HT-29 (cell line): ENCODE measurements at places on chromosomes 2 and 18.

GRCh38 chr2:246489-247144 is 17.2 kb downstream of the SH3YL1 start:
- peak; percentile 79 for DNase-seq

GRCh38 chr2:164777847-164778461 is 63.7 kb downstream of the COBLL1 start:
- no peak for DNase-seq

- DNase-seq: no peak
Observed at GRCh38 chr2:39948016-39948719, 169.1 kb upstream of the THUMPD2 start.

DNA sequence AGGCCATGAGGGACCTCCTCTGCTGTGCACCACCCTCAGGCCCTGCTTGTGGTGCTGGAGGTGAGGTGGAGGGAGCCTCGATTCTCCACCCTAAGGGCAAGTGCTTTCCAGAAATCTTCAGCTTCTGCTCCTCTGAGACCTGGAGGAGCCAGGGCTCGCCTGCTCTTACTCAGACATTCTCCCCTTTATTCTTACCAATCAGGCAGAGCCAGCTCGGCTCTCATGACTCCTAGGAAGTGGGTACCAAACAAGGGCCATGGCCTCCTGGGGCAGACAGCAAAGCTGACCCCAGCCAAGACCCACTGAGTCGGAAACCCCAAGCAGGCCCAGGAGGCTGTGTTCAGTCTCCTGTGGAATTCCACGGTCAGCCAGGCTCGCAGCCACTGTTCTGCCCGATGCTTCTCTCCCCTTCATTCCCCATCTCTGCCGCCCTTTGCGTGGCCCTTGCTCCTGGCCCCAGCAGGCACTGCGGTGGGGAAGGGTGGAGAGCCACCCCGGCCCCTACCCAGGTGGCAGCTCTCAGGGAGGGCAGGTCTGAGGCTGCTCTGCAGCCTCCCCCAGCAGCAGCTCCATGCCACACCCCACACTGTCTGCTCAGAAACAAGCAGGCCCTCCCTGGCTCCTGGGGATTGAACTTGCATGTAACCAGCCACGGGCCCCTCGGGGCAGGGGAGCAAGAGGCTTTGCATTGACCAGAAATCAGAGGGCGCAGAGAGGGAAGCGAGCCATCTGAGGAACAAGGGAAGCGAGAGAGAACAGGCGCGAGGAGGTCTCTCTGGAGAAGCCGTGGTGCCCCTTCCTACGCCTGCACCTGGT is 24.0 kb downstream of the HS1BP3 start:
- DNase-seq: no peak

GRCh38 chr2:156505696-156506095 is 69.5 kb downstream of the GPD2 start:
- no peak for DNase-seq

- DNase-seq: no peak
Observed at GRCh38 chr18:47953471-47953931, 23.0 kb upstream of the SMAD2 start.
